ENCODE measurements at places on chromosomes 6 and 20.

- DNase-seq = no peak
These were observed 121.8 kb downstream of the AKAP7 start for GRCh38 chr6:131257104-131257503.

- DNase-seq = no peak
These were observed 224.6 kb upstream of the FOXQ1 start for GRCh38 chr6:1087154-1087843.

- DNase-seq = no peak
These were observed 157.9 kb upstream of the MARCKS start for GRCh38 chr6:113699239-113699638.

- DNase-seq = no peak
These were observed 160.1 kb upstream of the QKI start for GRCh38 chr6:163254341-163254835.

DNA sequence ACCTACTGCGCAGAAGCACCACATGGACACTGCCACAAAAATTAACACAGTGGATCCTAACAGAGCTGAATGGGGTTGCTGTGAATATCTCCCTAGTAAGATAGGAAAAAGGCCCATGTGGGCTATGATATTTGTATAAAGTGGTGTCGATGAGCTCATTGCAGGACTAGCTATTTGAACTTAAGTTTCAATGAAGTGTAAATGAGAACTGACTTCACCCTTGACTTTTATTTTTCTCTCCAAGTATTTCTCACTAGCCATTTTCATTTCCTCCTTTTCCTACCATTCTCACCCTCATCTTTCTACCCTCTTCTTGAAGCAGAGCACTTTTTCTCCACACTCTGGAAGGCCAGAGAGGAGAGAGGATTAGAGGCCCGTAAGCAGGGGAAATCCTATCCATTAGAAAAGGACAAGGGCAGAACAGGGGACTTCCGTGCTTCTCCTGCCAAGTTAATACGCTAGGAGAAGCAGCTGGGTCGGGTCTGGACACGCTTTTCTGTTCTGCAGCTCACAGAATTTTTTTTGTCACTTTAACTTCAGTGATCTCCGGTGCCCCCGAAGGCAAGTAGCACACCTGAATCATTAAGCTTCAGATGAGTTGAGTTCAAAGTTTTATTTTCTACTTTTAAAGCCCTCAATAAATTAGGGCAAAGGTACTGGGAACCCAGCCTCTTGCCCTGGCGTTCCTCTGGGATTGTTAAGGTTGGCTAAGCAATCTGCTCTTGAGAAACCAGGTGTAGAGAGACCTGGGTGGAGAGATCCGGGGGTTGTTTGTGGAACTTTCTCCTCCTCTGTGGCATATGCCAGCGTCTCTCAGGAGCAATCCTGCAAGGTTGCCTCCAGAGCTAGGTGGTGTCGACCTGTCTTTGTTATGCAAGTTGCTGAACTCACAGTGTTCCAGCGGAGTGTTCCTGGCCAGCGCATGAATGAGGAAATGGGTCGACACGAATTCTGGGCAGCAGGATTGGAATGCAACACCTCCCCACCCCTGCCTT lies 56.2 kb upstream of the ARID1B start:
- no peak for DNase-seq

GRCh38 chr20:64000906-64001305 lies 20.0 kb downstream of the PRPF6 start:
- DNase-seq = no peak

GRCh38 chr20:38434301-38434741 lies 807 bp downstream of the SNHG17 start:
- peak; percentile 46 for DNase-seq

DNA sequence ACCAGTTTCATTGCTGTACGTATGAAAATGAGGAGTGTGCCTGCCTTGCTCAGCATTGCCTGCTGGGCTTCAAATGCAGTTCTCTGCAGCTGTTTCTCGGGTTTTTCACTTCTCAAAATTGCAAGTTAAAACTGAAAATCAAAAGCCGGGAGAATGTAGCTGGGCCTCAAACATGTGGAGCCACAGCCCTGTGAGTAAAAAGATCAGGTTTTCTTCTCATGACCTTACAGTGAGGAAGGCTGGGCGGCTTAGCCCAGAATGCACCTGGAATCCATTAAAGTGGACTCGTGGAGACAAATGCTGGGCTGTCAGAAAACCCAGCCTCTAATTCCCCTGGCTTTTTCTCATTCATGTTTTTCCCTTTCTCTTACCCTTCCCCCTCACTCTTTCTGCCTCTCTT lies 34.4 kb downstream of the DSE start:
- no peak for DNase-seq

- DNase-seq = no peak
These were observed 110.6 kb downstream of the FNDC1 start for GRCh38 chr6:159279790-159280277.

- no peak for DNase-seq
These were observed 270.0 kb upstream of the ZFP64 start for GRCh38 chr20:52461582-52461981.

DNA sequence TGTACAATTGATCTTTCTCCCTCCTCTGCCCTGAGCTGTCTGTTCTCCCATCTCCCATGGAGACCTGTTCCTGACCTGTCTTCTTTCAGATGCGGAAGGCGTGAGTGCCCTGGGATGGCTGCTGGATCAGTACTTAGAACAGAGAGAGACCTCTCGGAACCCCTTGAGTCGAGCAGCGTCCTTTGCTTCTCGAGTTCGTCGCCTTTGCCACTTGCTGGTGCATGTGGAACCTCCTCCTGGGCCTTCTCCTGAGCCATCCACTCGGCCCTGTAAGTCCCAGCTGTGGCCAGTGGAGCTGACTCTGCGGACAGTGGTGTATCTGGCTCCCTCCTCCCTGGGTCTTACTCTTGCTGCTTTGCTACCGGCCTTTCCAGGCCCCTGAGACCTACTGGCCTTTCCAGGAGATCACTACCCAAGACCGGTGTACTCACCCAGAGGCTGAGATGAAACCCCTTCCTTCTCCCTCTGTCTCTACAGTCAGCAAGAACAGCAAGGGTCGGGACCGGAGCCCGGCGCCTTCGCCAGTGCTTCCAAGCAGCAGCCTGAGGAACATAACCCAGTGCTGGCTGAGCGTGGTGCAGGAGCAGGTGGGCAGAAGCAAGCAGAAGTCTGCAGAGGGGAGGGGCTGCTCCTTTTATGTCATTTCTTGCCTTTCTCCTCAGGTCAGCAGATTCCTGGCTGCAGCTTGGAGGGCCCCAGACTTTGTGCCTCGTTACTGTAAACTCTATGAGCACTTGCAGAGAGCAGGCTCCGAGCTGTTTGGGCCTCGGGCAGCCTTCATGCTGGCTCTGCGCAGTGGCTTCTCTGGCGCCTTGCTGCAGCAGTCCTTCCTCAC lies 22.5 kb downstream of the CUL9 start:
- no peak for DNase-seq

DNA sequence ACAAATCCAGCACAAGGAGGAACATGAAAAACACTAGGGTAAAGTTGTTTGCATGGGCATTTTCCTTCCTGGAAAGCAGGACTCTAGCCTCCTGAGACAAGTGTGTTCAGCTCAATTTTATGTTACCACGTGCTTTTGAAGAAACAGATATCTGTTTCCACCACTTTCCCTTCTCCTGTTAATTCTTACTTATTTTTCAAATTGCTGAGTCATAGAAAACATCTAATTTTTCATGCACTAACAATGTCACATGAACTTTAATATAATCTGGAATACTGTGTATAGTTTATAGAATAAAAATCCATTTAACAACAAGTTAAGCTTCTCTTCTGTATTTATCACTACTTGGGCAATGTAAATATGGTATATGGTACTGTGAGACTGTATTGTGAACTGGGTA lies 174.2 kb downstream of the ISM1 start:
- DNase-seq = no peak

GRCh38 chr6:42047213-42047590 lies 3.1 kb upstream of the TAF8 start:
- DNase-seq = no peak
